Activated CD4-positive, alpha-beta T cell treated with anti-CD3 and anti-CD28 coated beads for 36 hours (primary cell): ENCODE measurements at places on chromosomes 13 and 19.

- peak; percentile 38 for DNase-seq
Measured at GRCh38 chr19:12880551-12881171, 588 bp downstream of the DNASE2 start.

DNA sequence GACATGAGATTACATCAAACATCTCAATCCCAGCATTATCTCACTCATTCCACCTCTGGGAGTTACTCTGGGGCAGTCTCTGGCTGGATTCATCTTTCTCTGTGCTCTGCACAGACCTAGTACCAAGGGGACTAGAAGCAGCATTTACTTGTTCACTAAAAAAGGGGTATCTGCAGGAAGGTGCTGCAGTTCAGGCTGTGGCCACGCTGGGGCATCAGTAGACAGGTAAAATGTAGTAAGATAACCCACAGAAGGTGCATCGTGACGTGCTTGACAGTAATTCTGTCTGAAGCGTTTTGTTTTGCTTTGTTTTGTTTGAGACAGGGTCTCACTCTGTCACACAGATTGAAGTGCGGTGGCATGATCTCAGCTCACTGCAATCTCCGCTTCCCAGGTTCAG is 29.3 kb downstream of the ZNF564 start:
- peak; percentile 51 for DNase-seq

DNA sequence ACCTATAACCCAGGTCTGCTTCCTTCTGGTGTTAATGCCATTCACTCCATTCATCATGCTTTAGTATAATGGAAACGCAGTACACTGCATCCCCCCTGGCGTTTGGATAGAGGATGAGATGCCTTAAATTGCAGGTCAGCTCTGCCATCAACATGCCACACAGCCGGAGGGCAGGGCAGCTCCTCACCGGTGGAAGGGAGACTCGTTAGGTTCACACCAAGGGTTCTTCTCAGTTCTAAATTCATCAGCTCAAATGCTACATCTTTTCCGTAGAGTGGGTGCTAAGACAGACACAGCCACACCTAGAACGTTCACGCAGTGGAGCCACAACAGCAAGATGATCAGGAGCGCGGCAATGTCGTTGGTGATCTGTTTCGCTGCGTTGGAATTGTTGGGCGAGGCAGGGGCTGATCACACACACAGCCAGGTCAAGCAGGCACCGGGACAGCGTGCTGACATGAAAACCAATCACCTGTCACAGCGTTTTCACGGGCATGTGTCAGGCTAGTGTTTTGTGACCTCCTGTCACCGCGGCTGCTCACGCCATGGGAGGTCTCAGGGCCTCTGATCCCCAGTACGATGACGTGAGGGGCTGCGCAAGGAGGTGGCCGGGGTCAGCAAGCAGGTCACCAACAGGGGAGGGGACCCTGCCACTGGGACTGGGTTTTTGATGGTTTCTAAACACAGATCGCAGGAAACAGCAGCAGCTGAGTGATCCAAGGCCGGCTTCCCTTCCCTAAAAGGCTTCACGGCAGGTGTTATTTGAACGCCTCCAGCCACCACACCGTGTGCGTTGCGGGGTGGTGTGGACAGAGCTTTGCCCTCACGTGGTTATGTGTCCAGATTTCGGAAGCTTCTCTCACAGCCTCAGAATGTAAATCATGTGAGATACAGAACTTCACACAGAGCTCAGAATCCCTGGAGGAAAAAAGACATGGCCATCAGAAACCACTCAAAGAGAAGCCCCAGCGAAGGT is 94.3 kb upstream of the IRS2 start:
- no peak for DNase-seq

DNA sequence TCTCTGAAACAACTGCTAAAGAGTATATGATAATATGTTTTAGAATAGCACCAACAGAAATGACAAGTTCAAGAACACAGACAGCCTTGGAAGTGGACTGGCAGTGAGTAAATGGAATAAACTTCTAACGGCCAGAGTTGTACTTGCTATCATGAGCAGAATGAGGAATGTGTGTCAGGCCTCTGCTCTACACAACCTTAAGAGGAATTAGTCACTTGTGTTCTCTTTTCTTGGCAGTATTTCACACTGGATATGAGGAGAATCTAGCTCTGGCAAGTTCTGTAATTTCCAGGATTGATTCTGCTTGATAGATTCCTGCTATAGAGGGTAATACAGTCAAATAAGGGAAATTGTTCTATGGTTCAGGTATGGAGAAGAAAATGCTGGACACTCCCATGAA is 757.3 kb downstream of the EFNB2 start:
- no peak for DNase-seq

DNA sequence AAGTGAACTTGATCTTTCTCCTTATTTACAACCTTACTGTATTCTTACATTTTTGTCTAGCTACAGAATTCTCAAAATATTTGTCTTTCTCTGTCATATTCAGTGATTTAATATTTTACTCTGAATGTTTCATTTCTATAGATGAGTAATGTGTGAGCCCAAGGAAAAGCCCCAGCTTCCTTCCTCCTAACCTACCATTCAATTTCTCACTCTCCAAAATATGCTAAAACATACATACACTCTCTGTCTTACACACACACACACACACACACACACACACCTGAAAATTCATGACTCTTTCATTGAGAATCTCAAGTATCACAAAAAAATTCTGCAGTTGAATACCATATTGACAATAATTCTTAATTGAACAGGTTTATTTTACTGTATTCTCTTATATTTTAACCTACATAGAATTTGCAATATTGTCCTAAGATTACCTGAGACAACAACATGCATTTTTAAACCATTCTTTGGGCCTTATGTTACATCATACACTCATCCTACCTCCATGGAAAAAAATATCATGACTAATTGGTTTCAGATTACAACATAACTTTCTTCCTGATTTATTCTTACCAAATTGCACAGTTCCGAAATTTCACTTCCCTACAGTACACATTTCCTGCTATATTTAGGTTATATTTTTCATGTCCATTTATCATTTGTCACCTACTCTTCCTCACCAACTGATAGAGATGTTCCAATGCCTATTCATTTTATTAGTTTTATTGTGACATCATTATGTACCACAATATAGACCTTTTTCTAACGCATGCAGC is 1965.6 kb upstream of the PCDH20 start:
- DNase-seq: no peak

DNA sequence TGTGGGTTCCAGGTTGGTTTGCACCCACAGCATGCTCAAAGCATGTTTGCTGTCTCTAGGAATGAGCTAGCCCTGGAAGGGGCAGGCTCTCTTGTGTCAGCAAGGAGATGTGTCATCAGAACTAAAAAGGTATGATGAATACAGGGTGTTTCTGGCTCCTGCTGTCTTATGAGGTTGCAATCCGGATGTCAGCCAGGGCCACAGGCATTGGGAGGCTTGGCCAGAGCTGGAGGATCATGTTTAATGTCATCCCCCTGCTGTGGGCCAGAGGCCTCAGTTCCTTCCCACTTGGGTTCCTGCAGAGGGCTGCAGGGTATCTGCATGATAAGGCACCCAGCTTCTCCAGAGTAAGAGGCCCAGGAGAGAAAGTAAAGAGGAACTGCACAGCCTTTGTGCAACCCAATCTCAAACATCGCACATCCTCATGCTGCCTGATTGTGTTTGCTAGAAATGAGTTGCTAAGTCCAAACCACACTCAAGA is 193.6 kb downstream of the COL4A1 start:
- no peak for DNase-seq
